Esophagus squamous epithelium (tissue), 5 donors: ENCODE measurements at places on chromosomes 4 and X.

DNA sequence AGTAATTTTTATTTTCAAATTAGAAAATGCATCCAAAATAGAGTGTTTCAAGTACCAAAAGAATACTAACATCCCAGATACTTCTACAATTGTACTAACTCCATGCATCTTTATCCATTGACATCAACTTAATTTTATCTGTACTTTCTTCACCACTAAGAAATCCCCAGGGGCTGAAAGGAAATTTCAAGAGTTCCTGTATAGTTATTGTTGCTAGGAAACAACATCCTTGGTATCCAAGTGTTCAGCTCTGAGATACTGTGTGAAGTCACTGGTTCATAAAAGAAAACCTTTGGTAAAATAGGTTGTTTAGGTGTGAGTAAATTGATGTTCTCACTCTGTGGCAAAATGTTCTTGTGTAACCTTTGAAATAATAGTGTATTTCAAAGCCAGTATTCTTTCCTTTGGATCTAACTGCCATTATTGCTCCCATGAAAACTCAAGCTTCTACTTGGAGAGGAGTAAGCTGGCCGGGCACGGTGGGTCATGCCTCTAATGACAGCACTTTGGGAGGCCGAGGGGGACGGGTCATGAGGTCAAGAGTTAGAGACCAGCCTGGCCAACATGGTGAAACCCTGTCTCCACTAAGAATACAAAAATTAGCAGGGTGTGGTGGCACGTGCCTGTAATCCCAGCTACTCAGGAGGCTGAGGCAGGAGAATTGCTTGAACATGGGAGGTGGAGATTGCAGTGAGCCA is 72.9 kb downstream of the COMMD8 start:
- DNase-seq: no peak

- DNase-seq: no peak
These were observed 180.8 kb upstream of the ANXA3 start for GRCh38 chr4:78370631-78371372.

DNA sequence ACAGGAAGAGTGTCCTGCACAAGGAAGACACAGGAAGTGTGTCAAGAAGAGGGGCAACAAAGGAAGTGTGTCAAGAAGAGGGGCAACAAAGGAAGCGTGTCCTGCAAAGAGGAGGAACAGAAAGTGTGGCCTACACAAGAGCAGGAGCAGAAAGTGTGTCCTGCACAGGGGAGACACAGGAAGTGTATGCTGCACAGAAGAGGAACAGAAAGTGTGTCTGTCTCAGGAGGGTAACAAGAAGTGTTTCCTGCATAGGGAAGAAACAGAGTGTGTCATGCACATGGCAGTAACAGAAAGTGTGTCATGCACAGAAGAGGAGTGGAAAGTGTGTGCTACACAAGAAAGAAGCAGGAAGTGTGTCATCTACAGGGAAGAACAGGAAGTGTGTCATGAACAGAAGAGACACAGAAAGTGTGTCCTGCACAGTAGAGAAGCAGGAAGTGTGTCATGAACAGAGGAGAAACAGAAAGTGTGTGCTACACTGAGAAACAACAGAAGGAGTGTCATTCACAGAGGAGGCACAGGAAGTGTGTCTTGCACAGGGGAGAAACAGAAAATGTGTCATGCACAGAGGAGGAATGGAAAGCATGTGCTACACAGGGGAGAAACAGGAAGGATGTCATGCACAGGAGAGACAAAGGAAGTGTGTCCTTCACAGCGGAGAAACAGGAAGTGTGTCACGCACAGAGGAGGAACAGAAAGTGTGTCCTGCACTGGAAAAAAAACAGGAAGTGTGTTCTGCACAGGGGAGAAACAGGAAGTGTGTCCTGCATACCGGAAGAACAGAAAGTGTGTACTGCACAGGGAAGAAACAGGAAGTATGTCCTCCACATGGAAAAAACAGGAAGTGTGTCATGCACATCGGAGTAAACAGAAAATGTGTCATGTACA is 526.4 kb upstream of the PRKX start:
- DNase-seq: no peak

- no peak for DNase-seq
These were observed 156.6 kb downstream of the FGF16 start for GRCh38 chrX:77603635-77604336.

- DNase-seq: no peak
These were observed 125.7 kb downstream of the ENPP6 start for GRCh38 chr4:184091986-184092385.

DNA sequence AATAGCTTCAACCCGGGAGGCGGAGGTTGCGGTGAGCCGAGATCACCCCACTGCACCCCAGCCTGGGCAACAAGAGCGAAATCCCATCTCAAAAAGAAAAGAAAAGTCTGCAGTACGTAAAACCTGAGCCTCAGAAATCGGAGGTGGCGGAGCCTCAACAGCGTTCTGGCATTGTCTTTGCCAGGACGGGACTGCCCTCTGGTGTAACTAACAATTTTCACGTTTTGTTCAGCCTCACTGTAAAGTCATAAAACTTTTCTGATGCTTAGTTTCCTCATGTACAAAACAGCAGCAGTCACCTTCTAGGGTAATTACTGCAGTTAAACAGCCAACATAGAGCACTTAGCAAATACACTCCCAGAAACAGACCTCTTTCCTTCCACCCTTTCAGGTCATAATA is 121.7 kb downstream of the RBM47 start:
- no peak for DNase-seq

GRCh38 chr4:38560340-38560739 is 103.7 kb upstream of the KLF3 start:
- DNase-seq: no peak

DNA sequence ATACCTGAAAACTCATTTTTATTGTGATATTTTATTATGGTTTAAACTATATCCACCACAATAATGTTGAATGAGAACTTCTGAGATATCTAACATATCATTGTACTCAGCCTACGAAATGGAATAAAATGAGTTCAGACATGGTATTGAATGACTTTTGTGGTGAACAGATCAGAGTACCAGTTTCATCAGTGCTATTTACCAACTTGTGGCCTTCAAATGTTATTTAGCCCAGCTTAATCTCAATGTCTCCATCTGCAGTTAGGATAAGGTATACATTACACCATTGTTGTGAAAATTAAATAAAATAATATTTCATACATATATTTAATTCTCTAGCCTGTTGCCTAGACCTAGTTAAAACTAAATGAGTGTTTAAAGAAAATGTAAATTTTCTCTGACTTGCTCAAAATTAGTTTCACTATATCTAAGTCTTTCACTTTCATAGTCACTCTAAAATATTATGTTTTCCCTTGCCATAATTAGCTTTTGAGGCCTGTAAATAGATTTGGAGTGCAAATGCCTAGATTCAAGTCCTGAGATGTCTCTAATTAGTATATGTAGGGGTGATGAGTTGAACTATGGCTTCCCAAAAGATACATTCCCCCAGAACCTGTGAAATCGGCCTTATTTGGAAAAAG is 594.2 kb downstream of the STPG2 start:
- no peak for DNase-seq

DNA sequence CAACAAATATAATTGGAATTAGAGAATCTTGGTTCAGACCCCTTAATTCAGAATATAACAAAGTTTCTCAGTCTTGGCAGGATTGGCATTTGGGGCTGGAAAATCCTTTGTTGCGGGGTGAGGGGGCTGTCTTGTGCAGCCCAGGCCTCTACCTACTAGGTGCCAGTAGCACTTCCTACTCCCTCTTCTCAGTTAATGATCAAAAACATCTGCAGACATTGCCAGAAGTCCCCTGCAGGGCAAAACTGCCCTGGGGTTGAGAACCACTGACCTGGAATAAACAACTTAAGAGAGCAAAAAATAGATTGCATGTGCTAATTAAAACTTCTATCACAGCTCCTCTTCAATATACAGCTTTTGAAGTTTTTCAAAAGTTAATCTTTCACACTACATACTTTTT is 36.7 kb upstream of the CXorf38 start:
- no peak for DNase-seq

GRCh38 chr4:126458993-126459392 is 1144.2 kb downstream of the FAT4 start:
- no peak for DNase-seq
